ENCODE measurements at places on chromosomes 2 and 18.

- no peak for DNase-seq
Observed at GRCh38 chr18:76977684-76978232, 154.8 kb downstream of the MBP start.

DNA sequence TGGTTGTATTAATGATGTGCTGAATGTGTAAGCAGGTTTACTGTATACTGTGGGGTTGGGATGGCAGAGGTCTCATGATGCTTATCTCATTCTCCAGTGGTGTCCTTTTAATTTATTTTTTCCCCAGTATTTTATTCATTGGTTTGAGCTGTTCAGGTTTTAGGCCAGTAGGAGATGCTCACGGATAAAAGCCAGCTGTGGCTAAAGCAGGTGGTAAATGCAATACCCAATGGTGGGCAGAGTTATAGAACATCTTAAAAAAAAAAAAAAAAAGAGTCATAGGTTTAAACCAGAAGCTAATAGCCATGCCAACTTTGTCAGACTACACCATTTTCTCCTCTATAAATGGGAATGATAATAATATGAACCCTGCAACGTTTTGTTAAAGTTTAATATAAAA lies 57.8 kb upstream of the NEUROD1 start:
- no peak for DNase-seq

GRCh38 chr2:224927646-224928173 lies 114.6 kb downstream of the DOCK10 start:
- no peak for DNase-seq

GRCh38 chr2:167980439-167980838 lies 267.0 kb downstream of the STK39 start:
- DNase-seq = no peak
